Activated CD4-positive, alpha-beta T cell treated with anti-CD3 and anti-CD28 coated beads, Interleukin-2, Interleukin-4, amounts not matched to agents 100 ng/mL and 50 ng/mL, durations not matched to agents 16 hours and 8 hours (primary cell): ENCODE measurements at places on chromosomes 5 and 9.

DNA sequence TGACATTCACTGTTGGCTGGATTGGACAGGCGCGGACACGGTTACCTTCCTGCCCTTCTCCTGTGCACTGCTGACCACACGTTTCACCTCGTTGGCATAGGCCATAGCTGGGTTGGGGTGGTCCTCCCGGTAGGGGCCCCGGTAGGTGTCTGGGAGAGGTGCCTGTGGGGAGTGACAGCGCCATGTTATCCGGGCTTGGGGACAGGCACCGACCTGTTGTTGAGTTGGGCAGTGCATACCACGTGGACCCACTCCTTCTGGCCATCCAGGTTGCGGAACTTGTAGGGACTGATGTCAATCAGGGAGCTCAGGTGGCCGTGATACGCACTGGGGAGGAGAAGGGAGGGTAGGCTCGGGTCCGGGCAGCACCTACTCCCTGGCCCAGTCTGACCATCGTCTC, 8.2 kb downstream of the PHYKPL start:
- no peak for DNase-seq

DNA sequence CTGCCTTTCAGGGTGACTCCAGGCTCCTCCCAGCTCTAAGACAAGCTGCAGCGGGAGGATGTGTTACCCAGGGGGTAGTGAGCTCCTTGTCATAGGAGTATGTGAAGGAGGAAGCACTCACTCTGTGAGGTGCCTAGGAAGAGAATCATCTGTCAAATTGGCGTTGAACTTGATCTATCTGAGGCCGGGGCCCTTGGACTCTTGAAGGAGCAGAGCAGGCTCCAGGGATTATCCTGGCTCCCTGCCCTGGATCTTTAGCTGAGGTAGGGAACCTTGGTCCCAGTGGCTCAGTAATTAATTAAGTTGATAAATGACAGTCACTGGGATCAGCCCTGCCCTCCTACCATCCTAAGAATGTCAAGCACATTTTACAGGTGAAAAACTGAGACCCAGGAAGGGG, 15.5 kb downstream of the ADGRD2 start:
- no peak for DNase-seq

- no peak for DNase-seq
Observed at GRCh38 chr5:147558826-147559225, 49.0 kb upstream of the DPYSL3 start.

DNA sequence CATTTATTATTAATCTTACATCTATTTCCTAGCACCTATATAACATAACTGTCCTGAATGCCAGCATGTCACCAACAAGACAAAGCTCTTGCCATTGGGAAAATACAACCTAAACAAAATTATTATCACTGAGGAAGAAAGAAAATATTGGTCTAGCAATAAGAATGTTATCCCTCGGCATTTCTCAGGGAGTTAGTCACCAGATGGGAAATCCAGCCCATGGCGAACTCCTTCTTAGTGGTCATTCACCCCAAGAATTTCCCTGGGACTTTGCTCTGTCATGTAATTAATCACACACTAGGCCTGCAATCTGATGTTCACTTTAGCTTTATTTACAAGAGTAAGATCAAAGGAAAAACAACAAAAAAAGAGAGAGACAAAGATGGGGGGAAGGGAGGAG, 56.1 kb upstream of the TAS2R1 start:
- DNase-seq: no peak

- no peak for DNase-seq
Observed at GRCh38 chr5:130541617-130542221, 623.3 kb downstream of the HINT1 start.

- no peak for DNase-seq
Observed at GRCh38 chr9:104905153-104905901, 22.6 kb downstream of the ABCA1 start.

- DNase-seq: no peak
Observed at GRCh38 chr9:4207123-4207875, 92.6 kb downstream of the GLIS3 start.
